Muscle of back (tissue), 13 donors: ENCODE measurements at places on chromosomes 7 and 10. TPM values are rescaled to one million over a fixed set of nuclear protein-coding genes. Genes with fewer than 3 reads are reported as not detected.

The NEURL1 gene
- polyA plus RNA-seq, result 28.1 TPM

- peak; percentile 92 for DNase-seq
Observed at GRCh38 chr7:32942415-32943251, 14.6 kb upstream of the FKBP9 start.

GRCh38 chr7:82810558-82811259, 352.0 kb downstream of the PCLO start:
- peak; percentile 73 for DNase-seq

GRCh38 chr7:117408831-117409230, 18.5 kb downstream of the ASZ1 start:
- DNase-seq, result no peak

The STAMBPL1 gene
- polyA plus RNA-seq, result 7.1 TPM

The ATOH7 gene
- not detected for polyA plus RNA-seq

- DNase-seq, result no peak
Observed at GRCh38 chr10:115801992-115802391, 471.0 kb downstream of the GFRA1 start.

GRCh38 chr7:81267508-81267907, 348.7 kb upstream of the SEMA3C start:
- peak; percentile 20 for DNase-seq

DNA sequence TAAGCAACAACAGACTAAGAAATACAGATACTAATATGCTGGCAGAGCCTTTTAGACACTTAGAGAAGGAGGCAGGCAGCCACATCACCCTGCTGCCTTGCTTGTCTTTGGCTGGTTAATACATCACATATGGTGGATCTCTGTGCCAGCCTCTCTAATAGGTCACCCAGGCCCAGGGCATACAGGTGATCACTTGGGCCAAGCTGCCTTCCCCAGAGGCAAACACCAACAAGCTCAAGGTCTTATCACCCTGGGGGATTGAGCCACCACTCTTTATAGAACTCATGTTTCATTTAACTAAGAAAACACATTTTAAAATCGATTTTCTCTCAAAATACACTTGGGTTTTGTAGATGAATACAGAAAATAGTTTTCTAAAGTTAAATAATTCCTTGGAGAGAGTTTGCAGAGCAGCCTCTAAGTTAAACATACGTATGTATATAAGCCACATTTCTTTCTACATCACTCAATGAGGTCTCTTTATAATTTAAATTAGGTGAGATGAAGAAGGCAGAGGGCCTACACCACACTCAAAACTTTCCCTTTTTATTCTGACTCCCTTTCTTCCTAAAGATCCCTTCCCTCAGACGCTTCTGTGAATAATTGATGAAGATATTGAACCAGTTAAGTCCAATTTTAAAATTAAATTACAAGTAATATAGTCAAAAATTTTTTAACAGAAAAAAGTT, 556.8 kb upstream of the GHITM start:
- no peak for DNase-seq

- no peak for DNase-seq
Observed at GRCh38 chr7:102119213-102119651, 167.4 kb upstream of the SH2B2 start.

DNA sequence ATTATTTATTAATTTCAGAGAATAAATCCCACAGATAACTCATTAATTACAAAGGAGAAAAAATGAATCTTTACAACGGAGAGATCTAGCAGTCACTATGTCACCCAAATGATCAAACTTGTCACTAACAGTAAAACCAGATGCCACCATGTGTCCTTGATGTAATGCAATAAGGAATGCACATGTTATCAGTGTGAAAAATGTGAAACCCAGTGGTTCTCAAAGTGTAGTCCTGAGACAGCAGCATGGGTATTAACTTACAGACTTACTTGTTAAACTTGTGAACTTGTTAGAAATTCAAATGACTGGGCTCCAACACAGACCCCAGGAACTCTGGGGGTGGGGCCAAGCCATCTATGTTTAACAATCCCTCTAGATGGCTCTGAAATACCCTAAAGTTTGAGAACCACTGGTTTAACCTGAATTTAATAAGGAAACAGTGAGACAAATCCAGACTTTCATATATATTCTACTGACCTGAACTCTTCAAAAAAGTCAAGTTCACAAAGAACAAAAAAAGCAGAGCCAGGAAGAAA, 77.4 kb downstream of the RNLS start:
- DNase-seq, result no peak

The GTF2IRD1 gene
- 45.9 TPM for polyA plus RNA-seq

GRCh38 chr7:18715988-18716387, 220.4 kb downstream of the HDAC9 start:
- no peak for DNase-seq

GRCh38 chr10:122062831-122063674, 74.1 kb downstream of the TACC2 start:
- peak; percentile 80 for DNase-seq

The CTAGE6 gene
- 0.45 TPM for polyA plus RNA-seq

GRCh38 chr10:83062871-83063270, 1076.4 kb upstream of the GHITM start:
- DNase-seq, result no peak

GRCh38 chr7:55365205-55365674, at the start of gene LANCL2:
LANCL2 (plus strand) TSS chr7:55365337; CDS start chr7:55366026, 689 bp downstream.
- no peak for DNase-seq
